GM10248 (cell line): ENCODE measurements at places on chromosomes 12 and 14.
A peak's percentile ranks its signal among the peaks of the same experiment; 100 is the strongest.

DNA sequence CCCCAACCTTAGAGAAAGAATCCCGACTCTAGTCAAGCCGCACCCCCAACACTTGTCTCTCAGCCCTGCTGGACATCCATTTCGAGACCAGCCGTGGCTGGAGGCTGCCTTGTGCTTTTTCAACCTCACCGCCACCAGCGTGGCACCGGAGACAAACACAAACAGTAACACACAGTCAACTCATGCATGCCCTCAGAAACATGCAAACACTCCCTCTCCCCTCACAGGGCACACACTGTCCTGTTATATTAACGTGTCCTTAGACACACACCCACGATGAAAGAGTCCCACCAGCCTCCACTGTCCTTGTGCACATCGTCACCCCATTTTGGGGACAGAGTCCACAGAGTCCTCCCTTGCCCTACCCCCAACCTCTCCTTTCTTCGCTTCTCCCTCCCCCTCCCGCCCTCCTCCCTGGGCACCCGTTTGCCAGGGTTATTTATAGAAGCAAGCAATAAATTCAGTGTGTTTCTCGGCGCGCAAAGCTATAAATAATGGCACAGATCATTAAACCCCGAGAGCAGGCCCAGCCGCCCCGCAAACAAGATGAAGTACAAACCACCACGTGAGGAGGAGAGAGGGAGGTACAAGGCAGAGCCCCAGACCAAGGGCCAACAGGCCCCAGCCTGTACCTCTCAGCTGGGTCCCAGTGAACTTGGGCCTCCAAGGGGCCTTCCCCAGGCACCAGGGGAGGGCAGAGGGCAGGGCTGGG, 27.9 kb downstream of the SMUG1 start:
- DNase-seq, result no peak

- DNase-seq, result no peak
These were observed 67.2 kb upstream of the DIO2 start for GRCh38 chr14:80278293-80279023.

- DNase-seq, result no peak
These were observed 89.8 kb downstream of the B4GALNT3 start for GRCh38 chr12:549476-550082.

GRCh38 chr14:85934886-85935254, 404.9 kb downstream of the FLRT2 start:
- no peak for DNase-seq

- no peak for DNase-seq
These were observed 230.0 kb downstream of the ANO2 start for GRCh38 chr12:5715021-5715420.

DNA sequence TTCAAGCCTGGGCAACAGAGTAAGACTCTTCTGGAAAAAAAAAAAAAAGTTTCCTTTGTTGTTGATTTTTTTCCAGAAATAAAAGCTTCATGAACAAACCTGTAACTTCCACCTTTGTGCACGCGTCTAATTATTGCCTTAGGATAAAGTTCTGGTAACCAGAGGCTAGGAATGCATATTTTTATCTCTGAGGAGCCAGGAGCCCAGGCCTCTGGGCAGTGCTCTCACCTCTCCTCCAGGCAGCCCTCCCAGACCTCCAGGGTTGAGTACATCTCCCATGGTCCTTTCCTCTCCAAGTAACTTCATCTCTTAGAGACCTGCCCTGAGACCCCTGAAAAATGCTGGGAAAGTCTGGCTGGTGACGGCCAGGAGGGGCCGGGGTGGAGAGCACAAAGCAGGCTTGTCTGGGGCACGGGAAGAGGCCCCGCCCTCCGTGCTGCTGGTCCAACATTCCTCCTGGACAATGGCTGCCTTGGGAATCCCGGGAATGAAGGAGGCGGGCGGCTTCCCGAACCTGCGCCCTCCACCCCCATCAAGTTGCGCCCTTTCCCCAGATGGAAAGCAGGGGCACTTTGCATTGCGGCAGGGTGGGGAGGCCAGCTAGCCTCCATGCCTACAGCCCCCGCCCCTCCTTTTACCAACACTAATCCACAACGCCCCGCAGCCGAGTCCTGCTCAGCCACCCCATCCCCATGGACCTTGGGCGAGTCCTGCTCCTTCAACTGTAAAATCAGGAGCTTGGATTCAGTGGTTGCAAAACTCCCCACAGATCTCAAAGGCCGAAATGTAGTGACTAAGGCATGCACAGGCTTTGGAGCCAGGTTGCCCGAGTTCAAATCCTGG, 7.3 kb upstream of the FIGNL2 start:
- DNase-seq, result no peak

DNA sequence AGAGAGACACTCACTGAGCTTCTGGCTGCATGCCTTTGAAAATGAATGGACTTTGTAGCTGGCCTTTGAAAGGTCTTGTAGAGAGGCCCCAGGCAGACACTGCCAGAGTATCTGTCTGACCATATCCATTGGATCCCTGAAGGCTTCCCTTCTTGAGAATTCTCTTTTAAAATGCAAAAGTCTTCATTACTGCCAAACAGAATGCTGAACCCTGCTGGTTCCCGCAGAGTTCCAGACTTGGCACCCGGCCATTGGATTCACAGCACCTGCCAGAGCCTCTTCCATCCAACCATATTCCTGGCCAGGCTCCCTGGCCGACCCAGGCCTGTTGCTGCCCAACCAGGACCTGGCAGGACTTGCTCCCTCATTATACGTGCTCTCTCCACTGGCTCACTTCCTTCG, 182.5 kb downstream of the GXYLT1 start:
- DNase-seq, result no peak

DNA sequence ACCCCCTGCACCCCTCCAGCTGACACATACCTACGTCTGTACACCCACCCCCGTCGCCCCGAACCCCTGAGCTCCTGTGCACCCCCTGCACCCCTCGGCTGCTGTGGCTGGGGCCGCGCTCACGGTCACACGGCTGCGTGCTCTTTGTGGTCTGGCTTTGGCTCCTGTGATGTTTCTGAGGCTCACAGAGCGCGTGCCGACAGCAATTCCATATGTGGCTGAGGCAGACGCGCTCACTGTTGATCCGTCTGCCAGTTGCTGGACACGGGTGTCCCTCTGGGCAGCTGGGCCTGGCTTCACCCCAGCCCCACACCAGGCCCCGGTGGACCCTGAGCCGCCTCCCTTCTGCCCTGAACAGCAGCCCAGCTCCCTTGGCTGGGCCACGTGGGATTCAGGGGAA, 46.5 kb downstream of the LRCOL1 start:
- DNase-seq, result no peak

DNA sequence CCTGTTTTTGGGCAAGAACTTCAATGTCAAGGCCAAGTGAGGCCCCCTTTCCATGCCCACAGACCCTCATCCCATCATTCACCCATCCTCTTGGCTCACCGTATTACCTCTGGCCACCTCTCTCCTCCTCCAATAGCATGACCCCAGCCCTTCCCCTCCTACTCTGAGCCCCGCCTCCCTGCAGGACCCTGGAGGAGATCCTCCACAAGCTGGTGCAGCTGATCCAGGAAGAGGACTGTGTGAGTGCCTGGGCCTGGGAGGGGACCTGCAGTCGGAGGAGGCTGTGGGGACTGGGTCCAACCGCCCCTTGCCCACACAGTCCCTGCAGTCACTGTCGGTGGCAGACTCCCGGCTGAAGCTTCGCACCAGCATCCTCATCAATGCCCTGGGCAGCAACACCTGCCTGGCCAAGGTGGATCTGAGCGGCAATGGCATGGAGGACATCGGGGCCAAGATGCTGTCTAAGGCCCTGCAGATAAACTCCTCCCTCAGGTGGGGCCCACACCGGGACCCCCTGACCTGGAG, 7.2 kb downstream of the CARMIL3 start:
- DNase-seq, result no peak

DNA sequence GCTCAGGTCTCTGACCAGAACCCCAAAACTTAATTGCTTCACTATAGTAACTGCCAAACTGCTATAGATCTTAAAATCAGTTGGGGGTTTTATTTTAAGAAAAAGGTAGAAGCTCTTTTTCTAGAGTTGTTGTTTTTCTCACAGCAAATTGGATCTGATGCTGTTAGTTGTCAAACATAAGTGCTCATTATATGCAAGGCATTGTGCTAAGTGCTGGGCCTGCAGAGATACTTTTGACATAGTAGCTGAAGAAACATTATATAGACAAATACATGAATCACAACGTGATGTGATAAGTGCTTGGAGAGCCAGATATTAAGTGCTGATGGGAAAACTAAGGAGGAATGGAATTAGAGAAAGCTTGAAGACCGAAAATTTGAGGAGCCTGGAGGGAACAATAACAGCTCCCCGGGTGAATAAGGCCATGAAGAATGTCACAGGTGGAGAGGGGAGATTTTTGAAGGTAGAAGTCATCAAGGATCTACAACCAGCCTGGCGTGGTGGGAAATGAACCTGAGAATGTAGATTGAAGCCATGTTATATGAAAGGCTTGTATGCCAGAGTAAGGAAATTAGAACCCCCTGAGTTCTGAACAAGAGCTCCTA, 126.5 kb downstream of the DYRK2 start:
- no peak for DNase-seq

DNA sequence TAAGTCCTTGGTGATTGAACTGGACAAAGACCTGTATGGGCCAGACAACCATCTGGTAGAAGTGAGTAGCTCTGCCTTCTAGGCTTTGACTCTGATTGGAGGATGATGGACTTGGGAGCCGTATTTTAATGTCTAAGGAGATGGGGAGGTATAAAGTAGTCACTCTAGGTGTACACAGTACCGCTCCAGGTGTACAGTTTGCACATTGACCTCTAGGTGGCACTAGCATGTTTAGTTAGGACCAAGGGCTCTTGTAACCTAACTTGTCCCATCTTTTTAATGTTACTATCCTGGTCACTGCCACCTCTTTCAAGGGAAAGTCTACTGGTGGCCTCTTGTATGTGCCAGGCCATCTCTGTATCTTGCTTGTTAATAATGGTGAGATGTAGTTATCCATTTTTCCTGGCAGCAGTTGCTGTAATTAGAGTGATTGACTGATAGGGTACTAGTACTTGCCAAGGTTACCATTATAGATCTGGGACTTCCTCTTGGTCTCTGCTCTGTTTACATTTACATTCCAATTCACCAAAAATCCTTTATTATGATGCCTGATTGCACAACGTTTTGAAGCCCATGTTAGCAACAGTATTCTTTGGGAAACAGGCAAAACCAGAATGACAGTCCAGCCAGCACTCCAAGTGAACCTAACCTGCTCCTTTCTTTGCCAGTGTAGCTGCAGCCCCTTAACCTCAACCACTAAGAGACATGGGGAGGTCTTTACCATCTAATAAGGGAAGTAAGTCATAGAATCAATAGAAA, 3.6 kb downstream of the SMARCD1 start:
- DNase-seq, result peak; percentile 68

GRCh38 chr12:120751389-120751788, 25.8 kb downstream of the ACADS start:
- no peak for DNase-seq

GRCh38 chr12:106362971-106363370, 5.4 kb downstream of the POLR3B start:
- no peak for DNase-seq

- DNase-seq, result no peak
These were observed 498 bp downstream of the SLC39A2 start for GRCh38 chr14:20999591-20999990.

DNA sequence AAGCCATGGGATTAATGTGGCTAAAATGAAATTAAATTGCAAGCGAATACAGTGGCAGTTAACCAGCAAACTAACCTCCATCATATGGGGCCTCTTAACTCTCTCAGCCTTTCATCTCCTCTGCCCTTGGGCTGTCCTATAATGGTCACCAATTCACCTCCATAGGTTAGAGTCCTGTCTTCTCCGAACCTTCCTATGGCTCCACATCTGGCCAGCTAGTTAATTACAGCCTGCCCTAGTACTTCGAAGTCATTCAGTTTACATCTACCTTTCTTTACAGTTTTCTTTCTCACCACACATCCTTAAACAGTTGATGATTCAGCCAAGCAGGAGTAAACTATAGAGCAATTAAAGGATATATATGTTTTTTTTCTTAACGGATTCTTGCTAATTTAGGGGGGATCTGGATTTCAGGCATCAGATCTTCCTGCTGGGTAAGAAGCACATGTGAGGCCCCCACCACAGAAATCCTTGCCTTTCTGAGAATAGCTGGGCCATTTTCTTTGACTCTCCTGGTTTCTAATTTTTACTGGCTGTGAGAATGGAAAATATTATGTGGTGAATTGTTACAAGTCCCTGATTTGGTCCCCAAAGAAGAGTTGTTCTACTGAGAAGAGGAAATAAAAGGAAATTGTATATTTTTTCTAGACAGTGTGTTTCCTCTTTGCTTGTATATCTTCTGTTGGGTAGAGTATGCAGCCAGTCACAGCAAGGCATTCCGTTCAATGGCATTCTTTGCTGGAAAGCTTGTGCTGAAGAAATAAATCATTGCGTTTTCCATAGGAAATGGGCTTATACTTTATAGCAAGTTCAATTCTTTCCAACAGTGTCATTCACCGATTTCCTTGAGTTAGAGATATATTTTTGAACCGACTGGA, 16.7 kb downstream of the HMGA2 start:
- no peak for DNase-seq

DNA sequence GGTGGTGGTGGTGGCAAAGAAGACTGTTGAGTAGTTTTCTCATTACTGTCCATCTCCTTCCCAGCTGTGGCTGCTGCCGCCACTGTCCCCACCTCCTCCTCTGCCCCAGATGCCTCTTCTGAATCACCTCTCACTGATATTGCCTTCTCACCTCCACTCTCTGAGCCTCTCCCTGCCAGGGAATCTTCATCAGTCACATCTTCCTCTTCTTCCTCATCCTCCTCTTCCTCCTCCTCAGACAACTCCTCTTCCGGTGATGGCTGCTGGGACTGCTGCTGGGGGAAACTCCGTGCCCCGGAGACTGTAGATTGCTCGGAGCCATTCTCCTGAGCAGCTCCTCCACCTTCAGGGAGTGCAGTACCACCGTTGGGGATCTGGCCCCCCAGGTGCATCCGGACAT, 2.9 kb downstream of the SALL2 start:
- DNase-seq, result no peak

DNA sequence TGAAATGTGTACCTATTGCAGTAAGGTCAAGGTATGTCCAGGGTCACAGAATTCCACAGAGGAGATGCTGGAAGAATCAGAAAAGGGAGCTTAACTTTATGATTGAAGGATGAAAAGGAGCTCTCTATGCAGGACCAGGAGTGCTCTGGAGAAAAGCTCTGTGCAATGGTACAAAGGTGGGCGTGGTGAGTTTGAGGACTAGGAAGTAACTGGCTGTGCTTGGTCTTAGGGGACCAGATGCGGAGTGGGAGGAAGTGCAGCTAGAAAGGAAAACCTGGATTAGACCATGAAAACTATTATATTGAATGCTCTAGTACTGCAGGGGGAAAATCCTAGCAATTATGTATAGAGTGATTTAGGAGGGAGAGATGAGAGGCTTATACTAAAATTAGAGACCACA, 56.8 kb downstream of the BTG1 start:
- DNase-seq, result no peak

GRCh38 chr14:68811171-68811570, 18.3 kb upstream of the ZFP36L1 start:
- DNase-seq, result no peak

GRCh38 chr12:54337854-54338650, 13.1 kb downstream of the COPZ1 start:
- no peak for DNase-seq

GRCh38 chr14:94571950-94572349, 9.3 kb upstream of the SERPINA5 start:
- DNase-seq, result no peak
